ENCODE measurements at places on chromosomes 7 and 10.

DNA sequence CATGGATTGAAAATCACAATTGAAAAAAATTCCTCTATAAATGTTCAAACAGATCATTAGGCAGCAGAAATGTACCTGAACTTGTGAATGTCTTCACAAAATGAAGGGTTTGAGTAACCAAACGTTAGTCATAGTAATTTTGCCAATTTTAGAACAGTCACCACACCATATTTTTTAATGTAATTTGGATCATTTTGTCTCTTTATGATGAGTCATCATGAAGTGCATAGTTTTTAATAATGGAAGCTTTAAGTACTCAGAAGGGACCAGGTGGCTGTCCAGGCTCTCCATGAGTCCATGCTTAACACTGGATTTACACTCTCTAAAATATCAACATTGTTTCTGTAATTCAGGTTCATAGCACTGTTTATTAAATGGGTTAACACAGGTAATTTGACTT, 219.2 kb downstream of the ETV1 start:
- DNase-seq = no peak

- DNase-seq = peak; percentile 19
Observed at GRCh38 chr7:23863209-23863787, 153.3 kb downstream of the STK31 start.

DNA sequence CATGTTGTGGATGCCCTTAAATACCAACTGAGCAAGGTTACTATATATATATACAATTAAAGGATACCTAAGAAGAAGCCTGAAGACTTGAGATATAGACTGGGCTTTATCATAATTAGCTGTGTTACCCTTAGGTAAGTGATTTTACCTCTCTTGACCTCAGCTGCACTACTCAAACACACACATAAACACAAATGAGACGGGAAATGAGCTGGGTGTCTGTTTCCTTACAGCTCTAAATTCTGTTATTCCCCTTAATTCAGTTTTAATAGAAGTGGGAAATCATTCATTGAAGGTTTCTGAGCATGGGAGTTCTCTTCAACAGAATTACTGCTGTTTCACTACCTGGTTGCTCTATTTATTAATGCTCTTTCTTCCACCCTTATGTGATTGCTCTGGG, 60.7 kb downstream of the GBF1 start:
- no peak for DNase-seq

GRCh38 chr7:96306385-96307125, 15.3 kb downstream of the SLC25A13 start:
- DNase-seq = no peak

DNA sequence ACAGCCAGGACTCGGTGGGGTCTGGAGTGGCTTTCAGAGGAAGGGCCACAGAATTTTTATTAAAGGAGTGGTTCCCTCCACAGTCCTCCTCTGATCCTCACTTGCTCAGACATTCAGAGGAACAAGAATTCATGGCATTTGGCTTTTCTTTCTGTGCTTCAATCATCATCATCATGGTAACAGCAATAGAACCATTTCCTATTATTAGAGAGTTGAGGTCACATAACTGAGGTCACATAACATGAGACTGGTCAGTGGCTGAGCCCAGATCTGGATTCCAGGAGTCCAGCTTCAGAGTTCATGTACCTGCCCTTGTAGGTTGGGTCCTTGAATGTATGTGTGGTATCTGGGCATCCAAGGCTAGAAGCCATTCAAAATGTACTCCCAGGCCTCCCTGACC, 177.3 kb upstream of the GRB10 start:
- no peak for DNase-seq

- DNase-seq = no peak
Observed at GRCh38 chr7:127699853-127700252, 47.9 kb downstream of the SND1 start.

DNA sequence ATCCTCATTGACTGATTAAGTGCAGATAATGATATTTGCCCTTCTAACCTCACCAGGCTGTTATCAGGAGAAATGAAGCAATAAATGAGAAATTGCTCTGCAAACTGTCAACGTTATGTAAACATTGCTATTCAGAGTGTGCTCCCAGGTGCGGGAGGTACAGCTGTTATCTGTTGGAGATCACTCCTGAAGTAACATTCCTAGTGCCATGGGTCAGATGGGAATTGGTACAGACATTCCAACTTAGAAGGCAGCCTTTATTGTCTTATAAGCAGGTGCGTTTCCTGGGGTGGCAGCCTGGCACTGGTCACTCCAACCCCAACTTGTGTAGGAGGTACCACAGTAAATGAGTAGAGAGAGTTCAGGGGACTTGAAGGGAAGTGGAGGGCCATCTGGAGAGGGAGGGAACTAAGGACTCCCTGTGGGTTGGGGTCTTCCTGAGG, 36.8 kb downstream of the HK1 start:
- no peak for DNase-seq

DNA sequence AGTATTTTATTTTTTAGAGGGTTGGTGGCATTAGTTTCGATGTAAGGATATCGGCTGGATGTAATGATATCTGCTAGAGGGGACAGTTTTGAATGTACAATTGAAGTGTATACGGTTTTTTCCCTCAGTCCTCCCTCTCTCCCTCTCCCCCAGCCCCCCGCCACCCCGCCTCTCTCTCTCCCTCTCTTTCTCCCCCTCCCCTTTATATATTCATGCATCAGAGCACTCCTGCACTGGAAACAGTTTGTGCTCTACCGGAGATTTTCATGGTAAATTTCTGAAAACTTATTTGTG, 1.6 kb downstream of the GLCCI1 start:
- DNase-seq = peak; percentile 24

DNA sequence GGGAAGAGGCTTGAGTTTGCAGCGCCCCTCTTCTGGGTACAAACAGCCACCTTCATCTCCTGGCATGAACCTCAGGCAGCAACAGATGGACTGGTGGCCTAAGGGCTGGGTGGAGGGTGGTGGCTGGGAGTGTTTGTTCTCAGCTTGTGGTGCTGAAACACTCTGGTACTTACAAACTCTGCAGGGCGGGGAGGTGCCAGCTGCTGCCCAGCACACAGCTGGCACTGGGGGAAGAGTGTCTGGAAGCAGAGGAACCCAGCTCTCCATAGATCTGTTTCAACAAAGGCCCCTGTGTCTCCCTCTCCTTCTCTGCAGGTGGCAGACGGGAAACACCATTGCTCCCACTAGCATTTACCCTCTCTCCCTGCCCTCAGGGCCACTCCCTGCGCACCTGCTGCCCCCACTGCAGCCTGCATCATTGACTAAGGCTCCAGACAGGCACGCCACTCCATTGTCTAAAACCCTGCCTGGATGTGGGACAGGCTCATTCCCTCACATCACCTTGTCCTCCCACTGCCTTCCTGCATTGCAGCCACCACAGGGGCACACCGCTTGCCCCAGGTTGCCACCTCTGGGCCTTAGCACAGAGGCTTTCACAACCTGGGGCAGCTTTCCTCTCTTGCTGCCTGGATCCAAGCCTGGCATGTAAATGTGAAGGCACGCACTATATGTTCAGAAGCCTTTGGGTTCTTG, 6.5 kb downstream of the ARHGAP22 start:
- no peak for DNase-seq

DNA sequence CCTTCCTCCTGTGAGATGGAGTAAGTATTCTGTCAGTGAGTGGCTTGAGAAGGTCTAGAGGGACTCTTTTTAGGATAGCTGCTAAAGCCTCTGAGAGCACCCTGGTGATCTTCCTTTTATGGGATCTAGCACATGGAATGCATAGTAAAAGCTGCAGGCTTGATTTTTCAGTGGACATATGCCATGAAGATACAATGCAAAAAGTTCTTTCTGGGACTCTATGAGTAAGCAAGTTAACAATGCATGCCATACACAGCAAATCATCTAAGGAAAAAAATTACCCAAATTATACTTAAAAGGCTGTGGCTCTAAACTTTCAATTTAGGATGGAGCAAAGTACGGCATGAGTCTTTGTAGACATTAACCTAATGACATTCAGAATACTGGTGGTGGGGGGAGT, 154.5 kb downstream of the SGMS1 start:
- no peak for DNase-seq

- no peak for DNase-seq
Observed at GRCh38 chr10:988667-989545, 672 bp downstream of the GTPBP4 start.
